ENCODE measurements at places on chromosomes 12 and 14.

DNA sequence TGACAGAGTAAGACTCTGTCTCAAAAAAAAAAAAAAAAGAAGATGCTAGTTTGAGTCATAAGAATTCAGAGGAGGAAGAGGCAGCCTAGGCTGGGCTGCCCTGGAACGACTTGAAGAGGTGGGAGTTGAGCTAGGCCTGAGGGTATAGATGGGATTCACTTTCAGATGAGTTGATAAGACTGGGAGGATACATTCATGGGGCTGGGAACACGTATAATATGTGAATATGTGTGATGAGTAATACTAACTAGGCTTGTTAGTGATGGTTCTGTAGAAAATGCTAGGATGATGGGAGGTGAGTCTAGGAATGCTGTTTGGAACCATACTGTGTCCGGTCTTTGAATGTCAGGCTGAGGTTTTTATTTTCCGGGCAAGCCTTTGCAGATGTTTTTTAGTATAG lies 9.0 kb downstream of the PLEKHA5 start:
- peak; percentile 94 for DNase-seq

GRCh38 chr12:113226696-113227568 lies 5.7 kb downstream of the TPCN1 start:
- no peak for DNase-seq

DNA sequence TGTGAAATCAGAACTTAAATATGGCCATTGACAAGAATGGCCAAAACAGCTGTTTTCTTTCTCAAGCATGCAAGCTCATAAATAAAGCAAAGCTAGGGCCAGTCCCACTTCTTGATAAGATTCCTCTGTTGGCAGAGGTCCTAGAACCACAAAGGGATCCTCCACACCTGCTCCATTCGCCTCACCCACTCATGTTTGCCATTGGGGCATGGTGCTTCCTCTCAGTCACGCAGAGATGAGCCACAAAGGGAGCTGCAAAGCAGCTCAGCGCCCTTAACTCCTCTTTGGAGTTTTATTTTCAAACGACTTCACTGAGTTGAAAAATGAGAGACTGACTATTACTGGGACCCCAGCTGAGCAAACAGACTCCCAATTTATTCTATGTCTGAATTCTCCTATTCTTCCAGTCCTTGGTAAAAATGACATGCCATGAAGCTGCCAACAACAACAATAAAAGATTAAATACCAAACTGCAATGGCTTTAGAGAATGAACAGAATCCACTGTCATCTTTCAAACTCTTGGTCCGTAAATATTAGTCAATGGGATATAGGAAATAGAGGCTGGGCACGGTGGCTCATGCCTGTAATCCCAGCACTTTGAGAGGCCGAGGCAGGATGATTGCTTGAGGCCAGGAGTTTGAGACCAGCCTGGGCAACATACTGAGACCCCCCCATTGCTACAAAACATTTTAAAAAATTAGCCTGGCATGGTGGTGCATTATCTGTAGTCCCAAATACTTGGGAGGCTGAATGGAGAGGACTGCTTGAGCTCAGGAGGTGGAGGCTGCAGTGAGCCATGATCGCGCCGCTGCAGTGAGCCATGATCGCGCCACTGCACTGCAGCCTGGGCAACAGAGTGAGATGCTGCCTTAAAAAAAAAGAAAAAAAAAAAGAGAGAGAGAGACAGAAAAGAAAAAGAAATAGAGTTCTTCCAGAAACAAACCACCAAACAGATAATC lies 16.4 kb downstream of the MANSC1 start:
- DNase-seq, result peak; percentile 84

- no peak for DNase-seq
Measured at GRCh38 chr12:24352363-24352762, 402.9 kb upstream of the SOX5 start.

DNA sequence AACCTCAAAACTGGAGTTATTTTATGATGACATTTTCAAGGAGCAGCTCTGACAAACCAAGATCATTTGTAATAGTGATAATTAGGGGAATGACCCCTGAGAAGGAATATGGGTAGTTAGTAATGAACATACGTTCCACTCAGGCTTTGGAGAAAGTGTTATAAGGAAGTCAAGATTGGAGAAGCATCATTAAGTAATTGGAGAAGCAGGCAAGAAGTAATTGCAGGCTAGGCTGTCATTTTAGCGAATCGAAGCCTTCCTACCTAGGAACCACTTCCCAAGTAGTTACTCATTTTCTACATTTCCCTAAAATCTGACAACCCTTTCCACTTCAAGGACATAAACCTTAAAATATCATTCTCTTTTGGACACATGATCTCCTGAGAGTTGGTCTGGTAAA lies 1.2 kb downstream of the EDDM3B start:
- DNase-seq, result no peak

DNA sequence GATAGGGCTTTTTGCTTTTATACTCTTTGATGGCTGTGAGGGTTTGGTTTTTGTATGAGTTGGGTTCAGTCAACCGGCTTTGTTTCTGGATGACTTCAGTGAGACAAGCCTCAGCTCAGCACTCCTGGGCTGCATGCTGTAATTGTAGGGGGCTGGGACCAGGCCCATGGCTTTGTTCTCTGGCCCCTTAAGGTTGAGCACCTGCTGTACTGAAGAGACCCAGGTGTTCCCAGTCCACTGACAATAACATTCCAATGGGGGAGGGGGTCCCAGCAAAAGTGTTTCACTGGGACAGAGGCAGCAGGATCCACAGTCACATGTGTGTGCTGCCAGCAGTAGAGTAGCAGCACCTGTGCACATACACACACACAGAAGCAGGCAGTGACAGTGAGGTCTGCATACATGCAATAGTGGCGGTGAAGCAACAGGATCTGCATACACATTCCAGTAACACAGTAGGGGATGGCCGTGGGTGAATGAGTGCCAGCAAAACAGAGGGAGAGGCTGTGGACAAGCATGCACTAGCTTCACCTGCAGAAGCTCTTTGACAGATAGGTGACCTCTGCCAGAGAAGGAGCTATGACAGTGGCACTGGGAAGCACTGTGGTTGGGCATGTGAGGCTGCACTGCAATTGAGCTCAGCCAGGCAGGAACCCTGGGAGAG lies 240.4 kb downstream of the ASCL1 start:
- no peak for DNase-seq

GRCh38 chr12:130431176-130431575 lies 93.5 kb downstream of the PIWIL1 start:
- no peak for DNase-seq

DNA sequence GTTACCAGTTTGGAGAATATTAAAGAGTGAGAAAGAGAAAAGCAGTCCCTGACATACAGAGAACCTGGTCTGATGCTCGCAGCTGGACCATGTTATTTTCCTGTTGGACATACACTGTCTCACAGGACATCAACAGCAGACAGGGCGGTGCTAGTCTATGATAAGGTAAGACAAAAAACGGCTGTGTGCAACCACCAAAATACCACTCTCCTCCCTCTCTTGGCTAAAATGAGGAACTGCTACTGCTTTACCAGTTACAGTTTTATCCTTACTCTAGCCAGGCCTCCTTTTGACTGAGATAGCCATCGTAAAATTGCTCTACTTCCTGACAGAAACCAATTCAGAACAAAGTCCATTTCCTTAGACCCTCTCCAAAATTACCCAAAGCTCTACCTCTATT lies 47.0 kb upstream of the ERGIC2 start:
- no peak for DNase-seq

DNA sequence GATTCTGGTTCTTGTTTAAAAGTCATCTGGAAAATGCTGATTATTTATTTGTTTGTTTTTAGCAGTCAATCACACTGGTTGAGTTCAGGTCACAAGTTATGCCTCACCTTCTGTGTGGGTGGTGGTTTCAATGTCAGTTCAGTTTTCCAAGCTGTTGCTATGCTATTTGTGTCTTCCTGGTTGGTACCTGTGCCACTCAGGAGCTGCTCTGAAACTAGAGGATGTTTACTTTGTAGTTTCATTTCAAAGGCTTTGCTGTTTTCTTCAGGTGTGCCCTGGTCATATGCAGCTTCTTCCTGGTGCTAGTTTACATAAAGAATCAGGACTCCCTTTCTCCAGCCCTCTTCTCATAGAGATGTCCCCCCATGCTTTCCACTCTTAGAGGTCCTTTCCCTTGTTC lies 75.7 kb upstream of the PPP4R3A start:
- no peak for DNase-seq

- DNase-seq, result no peak
Measured at GRCh38 chr12:20716037-20716436, 20.9 kb downstream of the SLCO1C1 start.

DNA sequence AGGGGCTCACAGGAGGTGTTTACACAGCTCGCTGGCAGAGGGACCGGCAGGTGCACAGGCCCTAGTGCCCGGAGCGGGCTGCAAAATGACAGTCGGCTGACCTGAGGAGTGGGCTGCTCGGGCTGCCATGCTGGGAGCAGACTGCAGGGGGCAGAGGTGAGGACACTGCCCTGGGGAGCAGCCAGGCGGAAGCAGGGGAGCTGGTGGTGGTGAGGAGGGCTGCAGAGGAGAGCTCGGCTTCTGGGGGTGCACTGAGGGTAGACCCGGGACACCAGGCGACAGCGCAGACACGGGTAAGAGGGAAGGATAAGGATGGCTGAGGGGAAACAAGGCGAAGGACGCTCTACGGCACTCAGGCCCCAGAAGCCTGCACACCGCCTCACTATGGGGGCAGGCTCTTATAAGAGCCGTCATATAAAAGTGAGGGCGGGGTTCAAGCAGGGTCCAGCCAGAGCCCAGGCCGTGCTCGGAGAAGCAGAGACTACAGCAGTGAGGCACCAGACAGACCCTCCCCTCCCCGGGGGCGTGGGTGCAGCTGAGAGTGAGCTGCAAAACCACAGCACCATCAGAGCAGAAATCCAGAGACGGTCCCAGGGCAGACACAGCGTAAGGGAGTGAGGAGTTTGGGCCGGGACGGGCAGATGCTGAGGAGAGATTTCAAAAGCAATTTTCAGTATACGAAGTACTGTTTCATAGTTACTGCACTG lies 62.5 kb downstream of the CCDC88C start:
- no peak for DNase-seq

GRCh38 chr14:59117754-59118528 lies 70.5 kb upstream of the DAAM1 start:
- DNase-seq, result no peak

DNA sequence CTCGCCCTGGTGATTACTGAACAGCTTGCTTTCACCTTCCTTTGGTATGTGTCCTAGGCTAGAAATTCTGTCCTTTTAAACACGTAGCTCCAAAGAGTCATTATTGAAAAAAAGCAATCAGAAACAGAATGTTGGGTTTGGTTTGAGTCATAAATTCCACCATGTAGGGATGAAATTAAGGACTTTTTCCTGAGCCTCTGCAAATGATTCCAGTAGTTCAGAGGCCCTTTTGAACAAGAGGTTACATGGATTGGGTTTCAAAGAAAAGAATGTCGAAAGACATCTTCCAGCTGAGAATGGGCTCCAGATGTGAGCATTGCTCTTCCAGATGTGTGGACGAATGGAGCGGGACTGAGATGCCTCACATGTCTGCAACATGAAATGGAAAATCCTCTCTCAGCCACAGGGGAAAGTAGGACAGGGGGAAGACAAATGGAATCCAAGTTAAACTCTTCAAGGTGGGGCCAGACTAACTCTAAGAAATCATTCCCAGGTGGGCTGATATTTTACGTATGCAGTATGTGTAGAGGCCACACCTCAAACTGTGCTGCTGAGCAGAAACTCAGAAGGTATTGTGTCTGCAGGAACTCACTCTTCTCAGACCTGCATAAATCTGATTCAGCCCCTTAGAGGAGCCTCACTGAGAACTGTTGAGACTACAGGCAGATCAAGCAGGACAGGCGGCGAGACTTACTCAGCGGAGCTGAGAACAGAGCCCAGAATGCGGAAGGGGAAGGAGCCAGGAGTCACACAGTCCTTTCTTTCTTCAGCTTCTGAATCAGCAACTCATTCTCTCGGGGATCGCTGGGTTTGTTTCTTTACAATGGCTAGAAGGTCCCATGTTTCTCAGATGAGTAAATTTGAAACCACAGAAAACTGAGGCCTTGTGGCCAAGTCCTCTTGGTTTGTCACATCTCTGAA lies 23.3 kb upstream of the EMP1 start:
- DNase-seq, result no peak

- DNase-seq, result no peak
Measured at GRCh38 chr12:121145221-121145620, 12.5 kb downstream of the P2RX7 start.

GRCh38 chr14:60757567-60758002 lies 23.0 kb downstream of the MNAT1 start:
- DNase-seq, result no peak

DNA sequence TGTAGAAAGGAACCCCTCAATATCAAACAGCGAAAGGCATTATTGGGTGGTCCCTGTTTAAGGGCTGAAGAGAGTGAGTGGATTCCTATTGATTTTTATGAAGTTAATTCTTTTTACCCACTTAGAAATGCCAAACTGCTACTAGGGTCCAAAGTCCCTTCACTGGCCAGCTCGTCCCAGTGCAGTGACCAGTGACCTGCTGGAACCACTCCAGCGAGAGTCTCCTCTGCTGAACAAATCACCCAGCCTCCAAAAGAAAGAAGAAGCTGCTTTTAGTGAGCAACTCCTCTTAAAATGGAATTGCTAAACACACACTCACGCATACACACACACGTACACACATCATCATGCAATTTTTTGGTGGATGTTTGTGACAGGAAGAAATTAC lies 198.2 kb upstream of the PLEKHG7 start:
- DNase-seq, result no peak

GRCh38 chr12:88662961-88663360 lies 82.7 kb upstream of the KITLG start:
- DNase-seq, result no peak

DNA sequence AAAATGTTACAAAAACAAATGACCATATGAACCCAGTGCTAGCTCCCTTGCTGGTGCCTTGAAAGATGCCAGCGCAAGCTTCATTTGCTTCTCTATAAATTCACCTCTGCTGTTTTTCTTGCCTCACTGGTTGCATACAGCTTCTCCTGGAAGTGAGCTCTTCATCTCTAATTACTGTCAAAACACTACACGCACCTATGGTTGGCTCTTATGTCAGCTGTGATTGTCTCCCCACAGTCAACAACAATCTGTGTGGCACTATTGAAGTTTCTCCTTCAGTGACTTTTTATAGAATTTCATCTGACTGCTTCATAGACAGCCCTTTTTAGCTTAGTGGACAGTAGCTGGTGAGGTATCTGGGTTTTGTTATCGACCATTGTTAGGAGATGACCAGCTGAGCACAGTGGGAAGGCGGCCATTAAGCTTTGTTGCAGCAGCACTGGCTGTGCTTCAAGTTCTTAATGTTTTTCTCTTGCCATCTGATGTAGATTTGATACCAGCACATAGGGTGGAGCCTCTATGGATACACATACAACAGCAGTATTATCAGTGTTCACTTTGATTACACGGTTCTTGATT lies 131.8 kb downstream of the KITLG start:
- DNase-seq, result no peak

- DNase-seq, result no peak
Measured at GRCh38 chr14:54754623-54755386, 147.8 kb downstream of the GCH1 start.

- DNase-seq, result peak; percentile 10
Measured at GRCh38 chr12:89622115-89622514, 86.5 kb downstream of the ATP2B1 start.

GRCh38 chr12:71536939-71537622 lies 97.5 kb downstream of the LGR5 start:
- no peak for DNase-seq

GRCh38 chr12:28568704-28569103 lies 378.4 kb downstream of the CCDC91 start:
- no peak for DNase-seq

GRCh38 chr14:60665177-60665550 lies 15.9 kb upstream of the SIX1 start:
- no peak for DNase-seq
